ENCODE measurements at places on chromosomes 3 and 15.

GRCh38 chr15:66948294-66948693 is 117.1 kb upstream of the SMAD3 start:
- no peak for DNase-seq

DNA sequence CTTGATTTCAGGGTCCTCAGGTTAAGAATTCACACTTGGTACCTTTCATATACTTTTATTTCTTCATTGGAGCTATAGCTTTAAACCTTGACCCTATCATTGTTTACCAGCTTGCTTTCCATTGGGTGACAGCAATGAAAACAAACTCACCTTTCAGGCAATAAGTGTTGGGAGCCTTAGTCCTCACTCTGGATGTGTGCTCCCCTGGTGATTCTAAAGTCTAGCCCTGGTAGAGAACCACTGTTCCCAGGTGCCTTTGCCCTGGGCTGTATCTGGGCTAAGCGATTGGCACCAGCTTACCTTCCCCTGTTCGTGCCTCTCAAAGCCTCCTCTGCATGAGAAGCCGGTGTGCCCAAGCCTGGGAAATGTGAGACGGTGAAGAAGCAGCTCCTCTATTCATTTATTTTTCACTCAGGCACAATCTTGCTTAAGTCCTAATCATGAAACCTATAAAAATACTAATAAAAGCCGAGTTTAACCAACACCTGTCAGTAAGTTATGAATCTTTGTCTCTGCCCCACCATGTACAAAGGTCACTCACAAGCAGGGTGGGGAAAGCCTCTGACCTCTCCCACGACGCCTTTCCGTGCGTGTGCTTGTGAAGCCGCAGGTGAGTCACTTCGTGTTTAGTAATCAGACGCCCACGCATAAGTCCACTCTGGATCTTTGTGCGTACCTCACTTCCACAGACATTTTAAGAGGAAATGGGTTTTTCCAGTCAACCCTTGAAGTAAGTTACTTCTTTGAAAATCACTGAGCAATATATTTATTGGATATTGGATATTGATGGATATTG is 12.8 kb upstream of the ARRDC4 start:
- DNase-seq, result no peak

DNA sequence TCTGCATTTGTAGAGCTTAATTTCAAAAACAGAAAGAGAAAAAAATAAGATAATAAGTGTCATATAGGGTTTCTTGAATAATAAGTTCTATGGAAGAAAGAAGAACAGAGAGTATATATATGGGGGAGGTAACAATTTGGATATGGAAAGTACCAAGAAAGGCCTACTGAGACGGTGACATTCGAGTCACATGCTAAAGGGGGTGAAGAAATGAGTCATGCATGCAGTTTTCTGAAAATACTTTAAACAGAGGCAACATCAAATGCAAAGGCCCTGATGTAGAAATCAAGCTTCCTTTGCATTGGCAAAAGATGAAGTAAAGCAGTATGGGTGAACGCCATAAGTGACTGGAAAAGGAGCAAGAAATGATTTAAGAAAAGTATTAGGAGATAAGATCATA is 371.6 kb upstream of the ZNF385D start:
- no peak for DNase-seq

- no peak for DNase-seq
These were observed 179.7 kb downstream of the ITPR1 start for GRCh38 chr3:4672725-4673275.

DNA sequence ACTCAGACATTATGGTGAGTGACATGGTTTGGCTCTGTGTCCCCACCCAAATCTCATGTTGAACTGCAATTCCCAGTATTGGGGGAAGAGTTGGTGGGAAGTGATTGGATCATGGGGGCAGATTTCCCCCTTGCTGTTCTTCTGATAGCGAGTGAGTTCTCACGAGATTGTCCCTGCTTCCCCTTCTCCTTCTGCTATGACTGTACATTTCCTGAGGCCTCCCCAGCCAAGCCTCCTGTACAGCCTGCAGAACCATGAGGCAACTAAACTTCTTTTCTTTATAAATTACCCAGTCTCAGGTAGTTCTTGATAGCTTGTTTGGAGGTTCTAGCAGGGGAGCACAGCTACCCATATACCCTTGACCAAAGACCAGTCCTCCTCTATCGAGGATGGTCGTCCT is 45.9 kb downstream of the ADAM10 start:
- no peak for DNase-seq

DNA sequence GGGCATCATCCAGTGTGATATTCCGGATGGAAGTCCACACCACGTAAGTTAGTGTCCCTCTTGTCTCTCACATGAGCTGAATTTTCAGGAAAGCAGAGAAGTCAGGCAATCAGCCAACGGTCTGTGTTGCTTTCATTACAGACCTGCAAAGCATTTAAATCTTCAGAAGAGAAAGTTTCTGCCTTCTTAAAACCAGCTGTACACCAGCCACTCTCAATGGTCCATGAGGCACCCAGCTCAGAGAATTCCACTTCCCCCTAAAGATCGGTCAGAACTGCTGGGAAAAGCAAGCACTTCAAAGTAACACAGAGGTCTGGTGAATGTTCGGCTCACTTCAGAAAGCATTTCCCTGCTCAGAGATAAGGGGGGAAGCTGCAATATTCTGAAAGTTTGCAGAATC is 903.7 kb downstream of the EPHA3 start:
- no peak for DNase-seq

DNA sequence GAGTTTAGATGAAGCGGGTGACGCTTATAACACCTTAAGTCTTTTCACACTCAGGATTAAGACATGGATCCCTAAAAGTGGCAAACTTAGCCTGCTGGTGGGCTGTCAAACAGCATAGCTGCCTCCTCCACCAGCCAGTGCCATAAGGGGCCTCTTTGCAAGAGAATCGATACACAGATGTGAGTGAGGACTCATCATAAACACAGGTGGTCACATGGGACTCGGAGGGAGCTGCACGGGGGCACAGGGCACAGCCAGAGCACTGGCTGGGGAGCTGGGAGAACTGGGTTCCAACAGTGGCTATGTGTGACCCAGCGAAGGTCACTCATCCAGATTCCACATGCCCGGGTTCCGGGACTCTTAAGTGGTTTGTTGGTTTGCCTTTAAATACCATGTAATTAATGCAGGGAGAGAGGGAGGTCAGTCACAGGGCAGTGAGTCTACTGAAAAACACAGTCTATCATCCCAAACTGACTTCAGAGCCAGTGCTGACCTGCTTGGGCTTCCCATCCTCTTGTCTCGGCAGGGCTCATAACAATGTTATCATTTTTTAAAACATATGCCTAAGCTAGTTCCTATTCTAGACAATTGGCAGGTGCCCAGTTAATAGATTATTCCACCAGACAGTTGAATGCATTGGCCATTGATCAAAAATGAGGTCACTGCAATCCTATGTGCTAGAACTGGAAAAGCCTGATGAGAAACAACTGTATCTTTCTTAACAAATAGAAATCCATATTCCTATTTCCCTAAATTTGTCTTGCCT is 51.8 kb downstream of the SLC12A8 start:
- DNase-seq, result no peak

- DNase-seq, result no peak
These were observed 47.4 kb upstream of the TPM1 start for GRCh38 chr15:62994975-62995681.

DNA sequence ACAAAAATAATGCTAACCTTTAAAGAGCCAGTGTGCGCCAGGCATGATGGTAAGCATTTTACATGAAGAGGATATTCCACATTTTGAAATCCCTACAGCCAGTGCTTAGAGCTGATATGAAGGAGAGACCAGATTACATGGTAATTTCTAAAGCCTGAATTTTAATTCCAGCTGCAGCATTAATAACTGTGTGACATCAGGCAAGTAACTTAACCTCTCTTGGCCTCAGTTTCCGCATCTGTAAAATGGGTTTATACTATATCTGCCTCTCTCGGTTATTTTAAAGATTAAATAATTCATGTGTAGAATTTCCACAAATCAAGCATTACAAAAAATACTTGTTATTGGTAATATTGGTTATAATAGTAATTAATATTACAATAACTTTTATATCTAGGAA is 165.4 kb downstream of the UACA start:
- no peak for DNase-seq

DNA sequence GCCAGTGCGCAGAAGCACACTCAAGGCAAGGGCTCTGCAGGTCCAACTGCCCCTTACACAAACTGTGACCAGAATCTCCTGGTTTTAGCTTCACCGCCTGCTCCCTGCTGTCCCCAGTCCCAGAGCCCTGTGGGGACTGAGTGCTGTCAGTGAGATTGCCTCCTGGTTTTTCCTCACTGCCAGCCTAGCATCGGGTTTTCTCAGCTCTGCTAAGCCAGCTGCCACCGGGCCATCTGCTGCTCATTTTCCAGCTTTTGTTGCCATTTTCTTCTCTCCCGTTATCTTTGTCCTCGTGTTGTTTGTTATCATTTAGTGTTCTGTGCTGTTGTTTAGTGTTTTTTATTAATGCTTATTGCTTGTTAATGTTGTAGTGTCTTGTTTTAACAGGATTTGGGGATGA is 79.5 kb upstream of the BLM start:
- DNase-seq, result no peak

GRCh38 chr3:128466840-128467541 is at the start of gene DNAJB8:
TSS of gene DNAJB8 (minus strand) at chr3:128466890. CDS start at chr3:128463245, 3,645 bp downstream.
- no peak for DNase-seq

- DNase-seq, result no peak
These were observed 41.3 kb upstream of the GCNT3 start for GRCh38 chr15:59570315-59570714.

GRCh38 chr15:65245096-65245856 is 34.0 kb upstream of the CILP start:
- no peak for DNase-seq

- no peak for DNase-seq
These were observed 9.8 kb downstream of the HEG1 start for GRCh38 chr3:125045965-125046364.

- no peak for DNase-seq
These were observed 45.1 kb downstream of the BDH1 start for GRCh38 chr3:197510642-197511018.

DNA sequence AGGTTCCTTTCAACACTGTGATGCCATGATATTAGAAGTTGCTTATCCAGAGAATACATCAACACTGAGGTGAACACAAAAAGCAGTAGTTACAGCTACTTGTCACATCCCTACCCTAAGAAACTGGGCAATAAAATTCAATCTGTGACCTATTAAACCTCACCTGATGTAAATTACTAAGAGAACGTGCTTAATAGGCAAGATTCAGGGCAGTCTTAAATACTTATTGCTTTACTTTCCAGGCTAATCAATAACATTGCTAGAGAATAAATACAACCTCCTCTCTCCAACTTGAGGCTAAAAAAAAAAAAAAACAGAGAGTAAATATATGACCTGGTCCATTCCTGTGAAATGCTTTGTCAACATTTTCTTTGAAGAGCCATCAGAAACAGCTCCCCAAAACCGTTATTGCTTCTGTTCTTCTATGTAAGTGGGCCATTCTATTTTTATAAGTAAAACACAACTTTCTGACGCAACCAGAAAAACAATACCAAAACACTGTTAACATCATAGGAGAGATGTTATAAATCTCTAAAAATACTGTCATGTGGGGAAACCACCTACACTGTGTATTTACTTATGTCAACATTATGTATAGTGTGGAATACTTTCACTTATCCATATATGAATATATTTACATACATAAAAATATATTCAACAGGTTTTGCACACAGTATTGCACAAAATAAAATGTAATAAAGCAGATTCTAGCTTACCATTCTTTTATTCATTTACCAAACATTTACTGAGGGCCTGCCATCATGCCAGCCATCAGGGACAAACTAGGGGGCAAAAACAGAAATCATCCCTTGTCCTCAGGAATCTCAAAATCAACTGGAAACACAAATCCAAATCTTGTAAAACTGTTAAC is 2.7 kb downstream of the NKIRAS1 start:
- no peak for DNase-seq

- DNase-seq, result no peak
These were observed 29.9 kb upstream of the PRR23C start for GRCh38 chr3:139074565-139075115.

DNA sequence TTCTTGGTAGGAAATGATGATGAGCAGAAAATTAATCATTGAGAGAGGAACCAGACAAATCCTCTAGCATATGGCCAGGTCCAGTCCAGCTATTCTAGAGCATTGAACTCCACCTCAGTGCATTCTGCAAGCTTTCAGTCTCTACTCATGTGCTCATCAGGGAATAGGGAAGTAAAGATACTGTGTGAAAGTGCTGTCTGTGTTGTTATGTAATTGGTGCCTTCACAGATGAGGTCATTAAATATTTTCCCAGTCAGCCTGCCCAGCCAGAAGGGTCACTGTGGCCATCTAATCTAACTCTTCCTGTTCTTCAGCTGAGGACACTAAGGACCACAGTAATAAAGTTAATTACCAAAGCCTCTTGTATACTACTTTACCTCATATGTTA is 28.2 kb downstream of the C3orf62 start:
- no peak for DNase-seq

DNA sequence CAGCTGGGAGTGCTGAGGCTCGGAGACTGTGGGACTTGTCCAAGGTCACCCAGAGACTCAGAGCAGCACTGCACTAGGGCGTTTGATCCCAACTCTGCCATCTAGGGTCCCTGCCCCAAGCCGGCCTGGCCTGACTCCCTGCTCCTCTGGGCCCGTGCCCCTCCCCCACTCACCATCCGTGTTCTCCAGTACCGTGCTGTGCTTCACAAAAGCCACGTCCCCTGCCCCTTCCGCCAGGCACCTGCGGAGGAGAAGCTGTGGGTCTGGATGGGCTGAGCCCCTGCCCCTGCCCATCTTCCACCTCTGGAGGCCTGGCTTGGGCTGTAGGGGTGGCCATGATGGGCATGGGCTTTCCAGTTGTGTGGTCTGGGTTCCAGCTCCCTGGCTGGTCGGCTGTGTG is 8.4 kb downstream of the MELTF start:
- DNase-seq, result no peak

GRCh38 chr15:81111510-81112470 is 22.3 kb upstream of the CFAP161 start:
- DNase-seq, result no peak

- DNase-seq, result no peak
These were observed 61.3 kb downstream of the FBN1 start for GRCh38 chr15:48584090-48584811.

GRCh38 chr3:72553298-72553697 is 294.9 kb downstream of the SHQ1 start:
- DNase-seq, result no peak

GRCh38 chr15:62269504-62269903 is 104.4 kb upstream of the C2CD4B start:
- no peak for DNase-seq

DNA sequence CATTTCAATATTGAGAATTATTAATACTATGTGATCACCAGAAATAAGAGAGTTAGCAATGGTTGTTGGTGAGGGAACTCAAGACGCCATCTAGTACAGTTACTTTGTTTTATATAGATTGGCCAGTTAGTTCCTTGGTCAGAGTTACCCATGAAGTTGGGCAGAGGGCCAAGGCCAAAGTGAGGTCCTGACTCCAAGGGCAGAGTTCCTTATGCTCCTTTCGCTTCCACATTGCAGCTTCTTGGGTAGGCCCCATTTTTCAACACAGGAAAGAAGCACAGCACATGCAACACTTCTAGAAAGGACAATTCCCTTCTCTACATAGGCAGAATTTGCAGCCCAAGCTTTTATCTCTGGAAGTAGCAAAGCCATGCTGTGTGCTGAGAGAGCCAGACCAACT is 178.6 kb downstream of the KCNAB1 start:
- DNase-seq, result no peak

Measured in stimulated activated CD8-positive, alpha-beta memory T cell treated with anti-CD3 and anti-CD28 coated beads, Interleukin-4, amount 100 ng/mL, for 1 hour (primary cell).